ENCODE measurements at places on chromosomes 12 and 14.

- DNase-seq: no peak
Observed at GRCh38 chr14:93073910-93074769, 41.6 kb downstream of the ITPK1 start.

DNA sequence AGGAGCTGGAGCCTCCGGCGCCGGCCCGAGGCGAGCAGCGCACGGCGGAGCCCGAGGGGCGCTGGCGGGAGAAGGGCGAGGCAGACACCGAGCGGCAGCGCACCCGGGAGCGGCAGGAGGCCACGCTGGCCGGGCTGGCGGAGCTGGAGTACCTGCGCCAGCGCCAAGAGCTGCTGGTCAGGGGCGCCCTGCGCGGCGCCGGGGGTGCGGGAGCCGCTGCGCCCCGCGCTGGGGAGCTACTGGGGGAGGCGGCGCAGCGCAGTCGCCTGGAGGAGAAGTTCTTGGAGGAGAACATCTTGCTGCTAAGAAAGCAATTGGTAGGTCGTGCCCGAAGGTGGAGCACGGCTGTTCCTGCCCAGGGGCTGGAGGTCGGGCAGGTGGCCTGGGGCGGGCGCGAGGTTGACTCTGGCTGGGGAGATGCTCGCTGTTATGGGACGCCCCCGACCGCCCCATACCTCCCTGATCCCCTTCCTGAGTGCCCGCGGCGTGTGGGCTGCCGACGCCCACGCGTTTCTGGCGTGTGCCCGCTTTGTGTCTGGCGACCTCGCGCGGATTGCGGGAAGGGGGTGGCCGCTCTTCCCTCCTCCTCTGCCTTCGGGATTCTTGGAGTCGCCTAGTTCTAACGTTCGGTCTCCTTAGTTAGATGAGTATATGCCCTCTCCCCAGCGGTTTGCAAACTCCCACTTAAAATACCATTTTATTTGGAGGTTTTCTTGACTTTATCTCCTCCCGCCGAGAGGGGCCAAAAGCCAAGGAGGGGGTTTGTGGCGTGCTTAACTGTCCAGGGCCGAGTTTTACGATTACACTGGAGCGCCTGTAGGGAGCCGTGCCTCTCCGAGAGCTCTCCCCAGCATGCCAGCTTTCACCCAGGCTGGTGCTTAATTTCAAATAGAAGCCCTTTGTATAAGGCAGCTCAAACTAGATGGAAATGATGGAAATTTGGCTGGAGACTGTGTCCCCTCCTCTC lies 752 bp downstream of the DACT1 start:
- no peak for DNase-seq

GRCh38 chr12:76556368-76556767 lies 3.2 kb downstream of the OSBPL8 start:
- no peak for DNase-seq

- DNase-seq: no peak
Observed at GRCh38 chr14:92922883-92923743, at the start of gene CHGA. Gene CHGA (plus strand): TSS chr14:92923150. CDS start chr14:92923360, 210 bp downstream.

GRCh38 chr14:93789228-93790130 lies 1.2 kb upstream of the PRIMA1 start:
- no peak for DNase-seq

Data from GM04504 (cell line).